ENCODE measurements at places on chromosomes 5 and 9.

GRCh38 chr9:73014011-73014410 is 61.2 kb upstream of the ALDH1A1 start:
- no peak for DNase-seq

DNA sequence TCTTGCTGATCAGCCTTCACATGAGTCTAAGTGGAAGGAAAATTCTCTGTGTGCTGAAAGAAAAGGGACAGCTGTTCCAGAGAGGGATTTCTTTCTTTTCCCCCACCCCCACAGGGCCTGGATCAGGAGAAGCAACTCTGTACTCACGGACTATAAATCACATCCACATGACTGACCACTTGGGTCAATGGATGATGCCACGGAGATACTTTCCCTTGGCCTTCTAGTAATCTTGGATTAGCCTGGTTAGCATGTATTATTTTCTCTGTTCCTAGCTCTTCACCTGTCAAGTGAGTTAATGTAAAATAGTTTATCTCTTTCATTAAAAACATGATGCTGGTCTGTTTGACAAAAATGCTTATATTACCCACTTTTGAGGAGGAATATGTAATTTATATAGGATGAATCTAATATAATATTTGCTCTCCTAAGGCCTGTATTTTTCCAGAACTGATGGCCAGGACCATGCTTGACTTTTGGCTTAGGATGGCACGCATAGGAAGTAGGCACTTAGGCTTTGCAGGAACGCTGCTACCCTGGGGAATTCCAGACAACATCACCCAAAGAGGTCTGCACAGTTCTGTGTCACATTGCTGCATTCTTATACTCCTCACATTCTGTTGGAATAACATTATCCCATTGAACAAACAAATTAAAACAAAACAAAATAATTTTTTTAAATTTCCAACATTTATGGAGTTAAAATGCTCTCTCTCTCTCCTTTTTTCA is 892.1 kb downstream of the TLE1 start:
- DNase-seq = no peak

DNA sequence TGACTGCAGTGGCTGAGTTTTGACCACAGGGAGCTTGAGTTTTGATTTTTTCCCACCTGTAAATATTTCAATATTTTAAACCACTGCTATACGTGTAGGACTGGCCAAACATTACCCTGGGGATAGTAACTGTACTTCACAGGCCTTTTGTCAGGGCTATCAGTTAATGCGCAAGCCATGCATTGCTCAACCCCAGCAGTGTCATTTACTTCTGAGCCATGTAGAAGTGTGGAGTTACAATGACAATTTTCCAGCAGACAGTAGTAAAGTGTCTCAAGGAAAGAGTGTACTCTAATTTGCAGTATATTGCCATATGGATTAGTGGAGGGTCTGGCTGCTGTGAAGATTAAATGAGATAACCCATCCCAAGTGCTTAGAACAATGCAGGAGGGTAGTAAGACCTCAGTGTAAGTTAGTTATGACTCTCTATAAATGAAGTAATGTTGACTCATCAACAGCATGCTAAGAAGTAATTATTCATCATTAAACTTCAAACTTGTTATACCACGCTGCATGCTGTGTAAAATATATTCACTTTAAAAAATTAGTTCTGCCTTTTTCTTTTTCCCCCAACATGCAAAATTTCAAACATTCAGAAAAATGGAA is 489.2 kb downstream of the KDM4C start:
- no peak for DNase-seq

GRCh38 chr5:73388740-73389139 is 59.8 kb downstream of the FOXD1 start:
- DNase-seq = no peak
